ENCODE measurements at places on chromosomes 4 and X. TPM values are rescaled to one million over a fixed set of nuclear protein-coding genes. Genes with fewer than 3 reads are reported as not detected.

- no peaks in the 10 kb centered on the region for H3K36me3 ChIP-seq
- no peaks in the 10 kb centered on the region for H3K4me1 ChIP-seq
- H3K27ac ChIP-seq, result no peak overlapping the region
- DNase-seq, result no peak
- H3K4me3 ChIP-seq, result no peak overlapping the region
- no peaks in the 10 kb centered on the region for H3K27me3 ChIP-seq
Observed at GRCh38 chr4:110712486-110712885, 89.6 kb upstream of the PITX2 start.

DNA sequence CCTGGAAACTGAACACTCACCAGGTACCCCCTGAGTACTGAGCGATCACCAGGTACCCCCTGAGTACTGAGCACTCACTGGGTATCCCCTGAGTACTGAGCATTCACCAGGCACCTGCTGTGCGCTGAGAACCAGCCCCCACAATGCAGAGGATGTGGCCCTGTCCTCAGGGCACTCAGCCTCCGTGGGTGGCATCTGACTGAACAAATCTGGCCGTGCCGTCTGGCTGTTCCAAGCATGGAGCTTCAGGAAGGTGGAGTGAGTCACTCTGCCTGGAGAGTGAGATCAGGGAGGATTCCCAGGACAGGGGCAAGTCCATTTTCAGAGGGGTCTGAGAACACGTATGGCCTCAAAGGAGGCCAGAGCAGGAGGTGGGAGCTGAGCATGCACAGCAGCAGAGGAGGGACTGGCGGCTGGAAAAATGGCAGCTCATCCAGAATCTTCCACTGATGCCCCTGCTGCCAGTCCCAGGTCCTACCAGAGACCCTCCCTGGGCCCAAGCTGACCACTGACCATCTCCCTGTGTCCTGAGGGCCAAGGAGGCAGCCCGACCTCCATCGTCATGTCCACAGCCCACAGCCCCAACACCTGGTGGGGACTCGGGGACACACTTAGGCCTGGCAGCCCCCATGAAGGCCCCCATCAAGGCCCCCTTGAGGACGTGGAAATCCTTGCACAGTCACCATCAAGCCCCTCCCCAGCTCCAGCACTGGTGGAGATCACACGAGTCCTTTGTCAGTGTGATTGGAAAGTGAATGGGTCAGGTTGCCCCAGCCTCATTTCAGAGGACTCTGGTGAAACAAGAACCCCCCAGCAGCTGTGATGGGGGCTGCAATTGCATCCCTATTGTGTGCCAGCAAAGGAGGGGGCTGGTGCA lies 94.1 kb downstream of the HMX1 start:
- no peak for DNase-seq
- H3K36me3 ChIP-seq, result no peaks in the 10 kb centered on the region
- no peaks in the 10 kb centered on the region for H3K4me1 ChIP-seq
- no peak overlapping the region for H3K27ac ChIP-seq

USP17L29 gene
- not detected for total RNA-seq

RASL11B gene
- total RNA-seq, result not detected

FDCSP gene
- total RNA-seq, result not detected

RAB33A gene
- 24.4 TPM for total RNA-seq

SYTL4 gene
- total RNA-seq, result not detected

ADAM29 gene
- total RNA-seq, result not detected

GRCh38 chrX:41302370-41302769 lies 31.6 kb upstream of the DDX3X start:
- H3K27me3 ChIP-seq, result no peaks in the 10 kb centered on the region
- no peaks in the 10 kb centered on the region for H3K4me1 ChIP-seq
- H3K36me3 ChIP-seq, result no peaks in the 10 kb centered on the region
- H3K4me3 ChIP-seq, result no peak overlapping the region
- H3K27ac ChIP-seq, result no peak overlapping the region

DNA sequence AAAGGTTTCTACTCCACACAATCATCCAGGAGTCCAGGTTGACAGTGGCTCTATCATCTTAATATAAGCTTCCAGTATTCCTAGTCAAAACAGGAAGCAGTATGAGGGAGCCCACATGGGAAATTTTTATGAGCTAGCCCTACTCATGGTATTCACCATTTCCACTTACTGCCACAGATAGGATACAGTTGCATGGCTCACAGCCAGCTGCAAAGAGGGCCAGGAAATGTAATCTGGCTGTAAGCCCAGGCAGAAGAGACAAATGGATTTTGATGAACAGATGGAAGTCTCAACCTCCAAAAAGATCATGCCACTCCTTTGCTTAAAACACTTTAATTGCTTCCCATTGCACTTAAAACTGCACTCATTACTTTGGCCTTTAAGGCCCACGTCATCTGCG lies 150.6 kb downstream of the ADAMTS3 start:
- no peak for DNase-seq
- no peaks in the 10 kb centered on the region for H3K27me3 ChIP-seq
- H3K27ac ChIP-seq, result no peak overlapping the region
- no peak overlapping the region for H3K4me3 ChIP-seq

DNA sequence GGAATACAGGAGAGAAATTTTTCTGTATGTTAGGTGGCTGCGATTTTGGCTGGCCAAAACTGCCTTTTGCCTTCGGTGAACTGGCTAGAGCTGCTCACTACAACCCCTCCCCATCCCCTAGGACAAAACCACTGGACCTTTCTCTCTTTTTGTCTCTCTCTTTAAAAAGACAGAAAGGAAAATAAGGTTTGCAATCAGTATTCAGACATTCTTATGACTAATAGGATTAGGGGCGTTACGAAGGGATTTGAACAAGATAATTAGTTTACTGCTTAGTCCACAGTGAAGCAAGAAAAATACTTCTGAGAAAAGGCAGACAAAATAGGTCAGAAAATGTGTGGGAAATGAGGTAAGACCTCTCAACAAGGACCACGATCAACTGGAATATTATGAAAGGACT lies 180.4 kb downstream of the SLIT2 start:
- H3K27me3 ChIP-seq, result no peaks in the 10 kb centered on the region
- no peaks in the 10 kb centered on the region for H3K36me3 ChIP-seq
- no peak overlapping the region for H3K27ac ChIP-seq
- H3K4me1 ChIP-seq, result no peaks in the 10 kb centered on the region

- DNase-seq, result no peak
- H3K4me3 ChIP-seq, result no peak overlapping the region
- H3K4me1 ChIP-seq, result no peaks in the 10 kb centered on the region
- no peaks in the 10 kb centered on the region for H3K36me3 ChIP-seq
- H3K27ac ChIP-seq, result no peak overlapping the region
Observed at GRCh38 chr4:8828869-8829268, 42.8 kb downstream of the HMX1 start.

DNA sequence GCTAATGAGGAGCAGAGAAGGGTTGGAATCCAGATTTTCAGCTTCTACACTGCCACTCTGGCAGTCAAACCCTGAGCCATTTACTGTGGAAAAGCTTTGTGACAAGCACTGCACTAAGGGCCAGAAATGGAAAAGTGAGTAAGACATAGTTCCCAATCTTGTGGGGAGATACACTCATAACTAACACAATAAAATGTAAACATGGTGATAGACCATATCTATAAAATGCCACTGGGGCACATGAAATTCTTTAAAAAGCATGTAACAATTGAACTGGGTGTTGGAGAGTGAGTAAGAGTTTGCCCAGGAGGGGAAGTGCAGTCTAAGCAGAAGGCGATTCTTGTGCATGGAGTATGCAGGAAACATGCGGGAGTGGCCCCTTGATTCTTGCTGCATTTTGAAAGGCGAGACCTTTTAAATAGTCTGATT lies 32.0 kb upstream of the ANXA5 start:
- no peaks in the 10 kb centered on the region for H3K36me3 ChIP-seq
- no peak overlapping the region for H3K4me3 ChIP-seq
- no peak overlapping the region for H3K27ac ChIP-seq
- H3K4me1 ChIP-seq, result peaks cover 11% of the 10 kb centered on the region
- DNase-seq, result no peak
- H3K27me3 ChIP-seq, result no peaks in the 10 kb centered on the region

DNA sequence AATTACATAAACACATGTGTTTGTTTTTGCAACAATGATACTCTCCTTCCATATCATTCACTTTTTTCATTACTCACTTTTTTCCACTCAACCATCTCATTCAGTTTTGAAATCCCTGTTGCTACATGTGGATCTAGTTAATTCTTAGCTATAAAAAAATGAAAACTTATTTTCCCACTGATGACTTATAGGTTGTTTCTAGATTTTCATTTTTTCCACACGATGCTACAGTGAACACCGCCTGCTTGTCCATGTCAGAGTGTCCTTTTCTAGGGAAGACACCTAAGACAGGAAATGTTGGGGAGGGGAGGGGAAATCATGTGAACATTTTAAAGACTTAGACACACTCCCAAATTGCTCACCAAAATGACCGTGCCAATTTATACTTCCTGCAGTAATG lies 70.2 kb downstream of the SUPT20HL2 start:
- H3K4me1 ChIP-seq, result 0 out of 2 replicates have a peak, but pooled peaks cover 3% of the 10 kb centered on the region
- H3K27ac ChIP-seq, result peak overlapping the region; percentile 43
- H3K27me3 ChIP-seq, result no peaks in the 10 kb centered on the region
- no peaks in the 10 kb centered on the region for H3K36me3 ChIP-seq
- DNase-seq, result no peak

NAA11 gene
- not detected for total RNA-seq

ASB5 gene
- not detected for total RNA-seq
